Mesenteric fat pad (tissue), 1 donor: ENCODE measurements at places on chromosomes 1 and 21. TPM values are rescaled to one million over a fixed set of nuclear protein-coding genes. Genes with fewer than 3 reads are reported as not detected.

- DNase-seq = no peak
Observed at GRCh38 chr1:164647211-164647610, 88.2 kb downstream of the PBX1 start.

- no peak for DNase-seq
Observed at GRCh38 chr21:30839304-30839703, 9.7 kb upstream of the KRTAP7-1 start.

DNA sequence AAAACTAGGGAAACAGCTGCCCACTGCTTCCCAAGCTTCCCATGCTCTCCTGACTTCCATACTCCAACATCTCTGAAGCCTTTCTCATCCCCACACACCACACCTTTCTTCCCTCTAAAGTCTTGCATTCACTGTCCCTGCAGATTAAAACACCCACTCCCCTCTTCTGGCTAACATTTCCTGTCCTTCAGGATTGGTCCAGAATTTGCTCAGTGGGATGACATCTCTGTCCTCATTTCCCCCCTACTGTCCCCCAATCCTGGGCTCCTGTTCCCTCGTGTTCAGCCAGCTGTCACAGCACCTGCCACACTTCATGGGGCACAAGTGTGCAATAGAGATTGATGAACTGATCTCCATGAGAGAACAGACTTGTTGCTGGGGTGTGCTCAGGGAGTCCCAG lies 82.7 kb downstream of the KCND3 start:
- no peak for DNase-seq

- no peak for DNase-seq
Observed at GRCh38 chr1:58652651-58653184, 47.1 kb downstream of the MYSM1 start.

- DNase-seq = no peak
Observed at GRCh38 chr1:157025856-157026255, 19.7 kb downstream of the ARHGEF11 start.

DNA sequence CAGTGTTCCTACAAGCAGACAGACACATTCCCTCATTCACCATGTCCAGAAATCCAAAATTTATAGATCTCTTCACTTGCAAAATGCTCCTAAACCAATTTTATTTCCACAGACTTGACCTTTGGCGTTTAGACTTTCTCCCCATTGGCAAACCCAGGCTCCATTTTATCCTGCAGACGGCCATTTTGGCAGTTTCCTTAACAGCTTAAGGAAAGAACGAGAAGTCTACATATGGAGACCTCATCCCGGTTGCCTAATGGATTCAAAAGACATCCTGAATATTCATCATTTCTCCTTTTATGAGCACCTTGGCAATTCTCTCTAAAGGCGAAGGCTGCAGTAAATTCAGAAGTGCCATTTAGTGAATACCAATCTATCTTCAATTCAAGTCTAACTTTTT lies 132.9 kb downstream of the HLX start:
- no peak for DNase-seq

- no peak for DNase-seq
Observed at GRCh38 chr21:33682992-33683627, 40.8 kb downstream of the ITSN1 start.

DNA sequence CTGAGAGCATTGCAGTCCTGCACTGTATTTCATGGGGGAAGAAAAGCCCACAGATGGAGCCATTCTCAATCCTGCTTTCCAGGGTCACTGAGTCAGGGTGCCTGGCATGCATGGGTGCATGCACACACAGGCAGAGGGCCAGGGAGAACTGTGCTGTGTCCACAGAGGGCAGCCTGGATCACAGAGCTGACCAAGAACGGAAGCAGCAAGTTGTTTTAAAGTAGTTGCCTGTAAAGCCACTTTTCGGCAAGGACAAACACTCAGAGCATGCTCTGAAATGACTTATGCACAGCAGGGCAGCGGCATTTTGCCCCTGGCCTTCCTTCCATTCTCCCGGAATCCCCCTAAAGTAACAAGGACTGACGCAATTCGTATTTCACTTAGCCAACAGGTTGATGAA lies 3.6 kb downstream of the ERG start:
- DNase-seq = no peak

- DNase-seq = no peak
Observed at GRCh38 chr1:95742591-95743089, 508.6 kb downstream of the RWDD3 start.

SNX7 gene
- 14.3 TPM for total RNA-seq

OR2L5 gene
- not detected for total RNA-seq

GPR153 gene
- 32.3 TPM for total RNA-seq

ODF2L gene
- 48.2 TPM for total RNA-seq

RGS7 gene
- total RNA-seq = not detected

SYT6 gene
- total RNA-seq = not detected

SNX27 gene
- total RNA-seq = 40.4 TPM

LCE1D gene
- not detected for total RNA-seq
